Motor neuron (in vitro differentiated cells): ENCODE measurements at places on chromosomes 3 and 15. TPM values are rescaled to one million over a fixed set of nuclear protein-coding genes. Genes with fewer than 3 reads are reported as not detected.

Gene HGD
- not detected in 2 replicates for total RNA-seq

GRCh38 chr15:40344631-40345120 is 3.9 kb upstream of the CCDC9B start:
- no peak for ATAC-seq

DNA sequence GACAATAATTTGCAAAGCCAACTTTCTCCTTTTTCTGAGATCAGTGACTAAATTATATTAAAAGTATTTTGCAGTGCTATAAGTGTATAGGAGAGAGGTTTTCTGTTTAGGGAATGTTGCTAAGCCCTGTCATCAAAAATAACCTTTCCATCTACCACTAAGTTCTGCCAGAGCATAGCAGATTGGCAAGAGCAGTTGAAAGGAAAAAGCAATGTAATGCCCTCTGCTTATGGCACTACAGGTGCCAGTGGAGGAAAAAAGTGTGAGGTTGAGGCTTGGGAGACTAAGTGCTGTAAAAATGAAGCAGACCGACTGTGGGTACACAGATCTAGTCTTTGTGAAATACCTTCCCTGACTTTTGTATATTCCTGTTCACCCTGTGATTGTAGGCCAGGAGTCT is 11.5 kb downstream of the FILIP1L start:
- ATAC-seq = no peak

GRCh38 chr15:32679298-32679690 is 37.8 kb downstream of the SCG5 start:
- no peak for ATAC-seq

DNA sequence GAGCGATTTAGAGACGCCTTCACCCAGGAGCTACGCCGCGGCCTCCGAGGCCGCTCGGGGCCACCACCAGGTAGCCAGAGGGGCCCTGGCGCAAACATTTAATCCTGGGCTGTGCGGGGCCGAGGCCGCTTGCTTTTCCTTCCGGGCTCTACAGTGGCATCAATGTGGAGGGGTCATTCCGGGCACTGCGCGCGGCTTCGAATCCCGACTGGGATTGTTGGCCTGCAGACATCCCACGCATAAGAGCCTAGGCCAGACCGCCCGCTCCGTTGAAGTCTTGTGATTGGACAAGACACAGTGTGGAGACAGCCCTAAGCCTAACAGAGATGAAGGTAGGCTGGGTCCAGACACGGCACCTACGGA is 568 bp upstream of the NCBP2 start:
- no peak for ATAC-seq

- ATAC-seq = no peak
Measured at GRCh38 chr3:52216585-52217408, 8.6 kb downstream of the TLR9 start.

- no peak for ATAC-seq
Measured at GRCh38 chr3:156445117-156446090, 109.5 kb downstream of the SSR3 start.
